Stimulated activated CD4-positive, alpha-beta T cell treated with anti-CD3 and anti-CD28 coated beads, Interleukin-2, amount 100 ng/mL, for 24 hours (primary cell): ENCODE measurements at places on chromosomes 13 and 19.

DNA sequence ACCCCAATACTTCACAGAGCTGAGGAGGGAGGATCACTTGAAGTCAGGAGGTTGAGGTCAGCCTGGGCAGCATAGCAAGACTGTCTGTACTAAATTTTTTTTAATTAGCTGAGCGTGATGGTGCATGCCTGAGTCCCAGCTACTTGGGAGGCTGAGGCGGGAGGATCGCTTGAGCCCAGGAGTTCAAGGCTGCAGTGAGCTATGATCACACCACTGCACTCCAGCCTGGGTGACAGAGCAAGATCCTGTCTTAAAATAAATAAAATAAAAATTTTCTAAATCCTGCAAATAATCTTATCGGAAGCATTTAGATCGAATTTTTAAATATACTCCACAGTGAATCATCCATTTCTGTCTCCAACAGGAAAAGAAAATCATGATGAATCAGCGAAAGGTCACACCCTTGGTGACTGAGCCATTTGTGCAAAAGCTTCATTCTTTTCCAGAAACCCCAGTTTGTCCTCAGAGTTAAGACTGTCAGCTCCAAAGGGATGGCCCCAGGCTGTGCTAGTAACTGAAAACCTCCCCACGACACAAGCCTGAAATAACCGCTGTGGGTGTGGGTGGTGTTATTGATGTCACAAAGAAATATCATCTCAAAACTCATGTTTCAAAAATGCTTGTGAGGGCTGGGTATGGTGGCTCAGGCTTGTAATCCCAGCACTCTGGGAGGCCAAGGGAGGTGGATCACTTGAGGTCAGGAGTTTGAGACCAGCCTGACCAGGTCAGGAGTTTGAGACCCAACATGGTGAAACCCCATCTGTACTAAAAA lies 167.6 kb downstream of the PTPRS start:
- no peak for DNase-seq

- DNase-seq = no peak
These were observed 84.1 kb upstream of the FNDC3A start for GRCh38 chr13:48891586-48891985.

GRCh38 chr19:17325133-17325532 lies 9.5 kb downstream of the ANO8 start:
- no peak for DNase-seq

DNA sequence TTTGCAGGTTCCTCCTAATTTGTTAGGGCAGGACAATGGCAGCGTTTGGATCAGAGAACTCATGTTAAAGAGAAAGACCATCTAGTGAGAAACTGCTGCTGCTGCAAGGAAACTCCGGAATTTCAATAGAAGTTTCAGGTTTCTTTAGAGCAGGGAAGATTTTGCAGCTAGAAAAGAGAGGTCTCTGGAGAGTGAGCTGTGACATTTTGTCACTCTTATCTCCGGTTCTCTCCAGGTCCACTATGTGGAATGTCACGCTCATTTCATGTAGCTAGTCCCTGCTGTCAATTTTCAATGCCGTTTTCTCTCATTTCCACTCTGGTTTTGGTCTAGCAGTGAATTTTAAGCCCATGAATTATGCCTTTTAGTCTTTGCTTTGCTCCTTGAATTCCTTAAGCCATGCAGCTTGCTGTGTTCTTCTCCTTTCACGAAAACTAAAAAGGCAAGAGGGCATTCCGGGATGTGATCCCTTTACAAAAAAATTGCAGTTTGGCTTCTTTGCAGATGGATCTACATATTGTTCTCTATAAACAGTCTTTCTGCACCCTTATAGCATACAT lies 46.7 kb upstream of the POSTN start:
- DNase-seq = no peak

- DNase-seq = peak; percentile 84
These were observed 34.4 kb downstream of the PIP5K1C start for GRCh38 chr19:3665681-3666544.

GRCh38 chr13:33355201-33355895 lies 69.8 kb upstream of the STARD13 start:
- DNase-seq = no peak

DNA sequence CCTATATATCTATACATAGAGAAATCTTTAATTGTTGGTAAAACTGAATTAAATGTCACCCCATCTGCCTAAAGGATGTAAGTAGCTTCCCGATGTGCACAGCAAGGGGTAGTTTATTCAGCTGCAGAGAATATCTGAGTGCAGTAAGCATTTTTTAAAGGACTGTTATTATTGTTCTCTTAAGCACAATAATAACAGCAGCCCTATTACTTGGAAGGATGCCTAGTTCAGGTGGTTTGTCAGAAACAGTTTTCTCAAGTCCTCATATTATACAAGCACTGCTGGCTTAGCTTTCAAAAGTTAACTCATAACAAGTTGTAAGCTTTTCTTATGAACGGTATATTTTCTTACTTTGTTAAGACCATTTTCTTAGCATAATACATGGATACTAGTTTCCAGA lies 142.6 kb downstream of the CRYL1 start:
- DNase-seq = no peak

DNA sequence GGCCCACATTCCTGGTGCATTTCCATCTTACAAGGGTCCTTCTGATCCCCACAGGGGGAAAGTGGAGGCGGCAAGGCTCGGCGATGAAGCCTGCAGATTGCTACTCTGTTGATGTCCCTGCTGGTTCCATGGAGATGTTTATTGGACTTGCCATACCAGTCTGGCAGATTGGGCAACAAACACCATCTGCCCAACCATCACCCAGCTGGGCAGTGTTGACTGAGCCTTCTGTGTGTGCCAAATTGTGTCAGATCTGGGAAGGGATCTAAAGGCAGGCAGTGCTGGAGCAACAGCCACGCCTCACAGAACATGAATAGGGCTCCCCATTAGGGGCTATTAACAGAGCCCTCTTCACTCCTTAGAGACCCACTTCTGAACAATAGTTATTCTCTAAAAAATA lies 35.0 kb downstream of the FLT1 start:
- DNase-seq = no peak
